ENCODE measurements at places on chromosomes 5 and 9. TPM values are rescaled to one million over a fixed set of nuclear protein-coding genes. Genes with fewer than 3 reads are reported as not detected.

Gene CAPSL
- total RNA-seq, result not detected

Gene ACOT12
- not detected for total RNA-seq

Gene PLEKHG4B
- total RNA-seq, result 1.0 TPM

Gene CDH9
- total RNA-seq, result not detected

Gene MYMK
- not detected for total RNA-seq

Gene DMRT2
- total RNA-seq, result 0.12 TPM

Gene AHRR
- 4.9 TPM for total RNA-seq

Gene SPINK4
- not detected for total RNA-seq

Gene TXNDC8
- not detected for total RNA-seq

Gene SEMA5A
- not detected for total RNA-seq

Gene ZDHHC11
- total RNA-seq, result 20.9 TPM

Gene ZCCHC9
- 26.3 TPM for total RNA-seq

Gene CTXN3
- not detected for total RNA-seq

Gene AFAP1L1
- 8.2 TPM for total RNA-seq

Gene DMRT3
- not detected for total RNA-seq

Gene CCDC180
- 0.38 TPM for total RNA-seq

Gene PRXL2C
- 18.7 TPM for total RNA-seq

Gene LCN9
- not detected for total RNA-seq

Gene UNC13B
- 10.2 TPM for total RNA-seq

Gene OR1J2
- total RNA-seq, result not detected

Gene SLC22A4
- 4.9 TPM for total RNA-seq

Gene TMEM245
- 53.7 TPM for total RNA-seq

Gene TNFSF8
- total RNA-seq, result not detected

Gene PAEP
- not detected for total RNA-seq

Gene UGT3A2
- not detected for total RNA-seq

Gene DNM1
- 59.8 TPM for total RNA-seq

Gene SLU7
- total RNA-seq, result 52.0 TPM

Gene PGM5
- total RNA-seq, result not detected

Gene NUTM2G
- total RNA-seq, result not detected

Gene PCDHGB2
- 0.15 TPM for total RNA-seq

Gene TMEM232
- total RNA-seq, result not detected

Gene GARIN3
- not detected for total RNA-seq

Gene KIF12
- 2.3 TPM for total RNA-seq

Gene CENPK
- 19.4 TPM for total RNA-seq

Gene CAVIN4
- total RNA-seq, result 0.38 TPM

Gene FAM153A
- total RNA-seq, result not detected

Gene TOR4A
- 31.1 TPM for total RNA-seq

Gene CBY3
- not detected for total RNA-seq

Gene SEMA4D
- 8.6 TPM for total RNA-seq

Gene PTBP3
- total RNA-seq, result 33.9 TPM

Gene ARSI
- total RNA-seq, result 34.3 TPM

Gene EPB41L4A
- 1.7 TPM for total RNA-seq

Gene ADAMTS13
- 0.69 TPM for total RNA-seq

Gene C5orf52
- not detected for total RNA-seq
